ENCODE measurements at places on chromosomes 2 and 18. TPM values are rescaled to one million over a fixed set of nuclear protein-coding genes. Genes with fewer than 3 reads are reported as not detected.

The PLCL1 gene
- 93.3 TPM for total RNA-seq

The CYRIA gene
- 3.9 TPM for total RNA-seq

The SERPINB4 gene
- not detected for total RNA-seq

The CD226 gene
- 0.94 TPM for total RNA-seq

The VAMP5 gene
- total RNA-seq, result 56.3 TPM

The RBM44 gene
- 0.38 TPM for total RNA-seq

The PLEK gene
- 4.7 TPM for total RNA-seq

The AQP12B gene
- total RNA-seq, result not detected

The DNER gene
- total RNA-seq, result 2.3 TPM

The ST6GAL2 gene
- not detected for total RNA-seq

The SLC16A14 gene
- total RNA-seq, result 3.0 TPM

The MAP3K19 gene
- total RNA-seq, result not detected

The CD8B2 gene
- total RNA-seq, result not detected

The KCNIP3 gene
- 8.4 TPM for total RNA-seq

The NDUFS1 gene
- 484 TPM for total RNA-seq

The PLEKHH2 gene
- 1.2 TPM for total RNA-seq

DNA sequence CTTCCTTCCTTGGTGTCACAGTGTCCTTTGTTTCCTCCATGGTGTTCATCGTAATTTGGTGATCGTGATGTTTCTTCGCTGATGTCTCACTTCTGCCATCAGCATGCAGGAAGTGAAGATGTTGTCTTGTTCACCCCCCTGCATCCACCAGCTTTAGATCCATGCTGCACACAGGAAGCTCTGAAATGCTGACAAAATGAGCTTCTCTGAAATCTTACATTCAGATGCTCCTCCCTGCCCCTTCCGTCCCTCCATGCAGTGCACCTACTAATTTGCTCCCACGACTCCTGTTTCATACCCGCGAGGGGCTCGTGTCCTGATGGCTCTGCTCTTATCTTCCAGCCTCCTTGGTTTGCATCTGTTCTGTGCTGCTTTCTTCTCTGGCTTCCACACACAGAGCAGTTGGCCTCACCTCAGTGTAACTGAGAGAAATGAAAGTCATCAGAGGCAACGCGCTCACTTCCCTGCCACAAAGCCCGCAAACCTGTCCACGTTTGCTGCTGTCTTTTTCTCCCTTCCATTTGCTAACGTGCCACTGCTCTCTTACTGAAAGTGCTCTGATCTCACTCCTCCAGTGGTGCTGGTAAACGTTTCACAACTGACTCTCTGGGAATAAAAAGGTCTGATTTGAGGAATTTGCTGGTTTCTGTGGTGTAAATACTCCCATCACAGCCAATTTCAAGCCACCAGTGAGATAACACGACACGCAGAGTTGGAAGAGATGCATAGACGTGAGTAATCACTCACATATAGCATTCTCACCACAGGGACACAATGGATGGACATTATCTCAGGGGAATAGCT lies 41.0 kb upstream of the MGAT4A start:
- DNase-seq, result no peak

GRCh38 chr2:241482126-241482955 lies 26.0 kb downstream of the STK25 start:
- DNase-seq, result no peak

DNA sequence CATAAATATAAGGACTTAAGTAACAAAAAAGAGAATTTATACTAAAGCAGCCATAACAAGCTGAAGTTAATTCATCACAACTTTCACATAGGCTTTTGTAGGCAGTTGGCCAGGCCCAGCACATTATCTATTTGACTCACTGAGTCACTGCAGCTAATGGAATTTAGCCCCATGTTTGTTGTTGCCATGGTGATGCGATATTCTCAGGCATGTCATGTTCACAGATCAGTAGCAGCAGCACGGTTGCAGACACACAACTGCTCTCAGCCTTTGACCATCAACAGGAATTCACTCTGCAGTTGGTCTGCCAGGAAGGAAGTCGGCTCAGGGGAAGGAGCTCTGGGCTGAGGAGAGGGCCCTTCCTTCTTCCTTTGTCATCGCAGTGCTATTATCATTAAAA lies 639.8 kb downstream of the TMEM182 start:
- DNase-seq, result no peak

DNA sequence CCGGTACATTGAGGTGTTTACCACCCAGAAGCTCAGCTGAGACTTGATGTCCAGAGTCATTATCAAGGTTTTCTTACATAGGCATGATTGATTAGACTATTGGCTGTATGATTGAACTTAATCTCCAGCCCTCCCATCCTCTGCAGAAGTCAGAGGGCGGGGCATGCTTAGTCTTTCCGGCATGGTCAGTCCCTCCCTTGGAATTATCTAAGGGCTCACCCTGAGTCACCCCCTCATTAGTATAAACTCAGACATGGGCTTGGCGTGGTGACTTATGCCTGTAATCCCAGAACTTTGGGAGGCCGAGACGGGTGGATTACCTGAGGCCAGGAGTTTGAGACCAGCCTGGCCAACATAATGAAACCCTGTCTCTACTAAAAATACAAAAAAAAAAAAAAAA lies 243.9 kb downstream of the VAPA start:
- no peak for DNase-seq

DNA sequence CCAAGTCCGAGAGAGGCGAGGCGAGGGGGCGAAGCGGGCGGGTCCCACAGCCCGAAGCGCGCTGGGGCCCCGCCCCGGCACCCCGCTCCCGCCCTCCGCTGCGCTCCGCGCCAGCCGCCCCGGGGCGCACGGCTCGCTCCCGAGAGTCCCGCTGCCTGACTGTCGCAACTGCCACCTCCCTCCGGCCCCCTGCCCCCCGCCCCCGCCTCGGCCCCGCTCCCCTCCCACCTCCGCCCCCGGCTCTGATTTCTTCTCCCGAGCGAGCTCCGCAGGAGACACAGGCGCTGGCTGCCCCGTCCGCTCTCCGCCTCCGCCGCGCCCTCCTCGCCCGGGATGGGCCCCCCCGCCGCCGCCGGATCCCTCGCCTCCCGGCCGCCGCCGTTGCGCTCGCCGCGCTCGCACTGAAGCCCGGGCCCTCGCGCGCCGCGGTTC lies at the start of gene WNT6:
TSS of gene WNT6 (plus strand) at position 250 of the 432 bp plus-strand sequence. CDS start 233 bp downstream, outside the sequence.
- DNase-seq, result no peak

- DNase-seq, result no peak
These were observed 357.9 kb downstream of the PLCL1 start for GRCh38 chr2:198162276-198162675.

GRCh38 chr2:15311201-15311907 lies 249.8 kb downstream of the NBAS start:
- no peak for DNase-seq

GRCh38 chr2:235268535-235268934 lies 225.3 kb upstream of the AGAP1 start:
- DNase-seq, result no peak

- no peak for DNase-seq
These were observed 52.1 kb downstream of the COPS8 start for GRCh38 chr2:237137626-237138323.

- DNase-seq, result no peak
These were observed 25.4 kb downstream of the UXS1 start for GRCh38 chr2:106168657-106169056.

DNA sequence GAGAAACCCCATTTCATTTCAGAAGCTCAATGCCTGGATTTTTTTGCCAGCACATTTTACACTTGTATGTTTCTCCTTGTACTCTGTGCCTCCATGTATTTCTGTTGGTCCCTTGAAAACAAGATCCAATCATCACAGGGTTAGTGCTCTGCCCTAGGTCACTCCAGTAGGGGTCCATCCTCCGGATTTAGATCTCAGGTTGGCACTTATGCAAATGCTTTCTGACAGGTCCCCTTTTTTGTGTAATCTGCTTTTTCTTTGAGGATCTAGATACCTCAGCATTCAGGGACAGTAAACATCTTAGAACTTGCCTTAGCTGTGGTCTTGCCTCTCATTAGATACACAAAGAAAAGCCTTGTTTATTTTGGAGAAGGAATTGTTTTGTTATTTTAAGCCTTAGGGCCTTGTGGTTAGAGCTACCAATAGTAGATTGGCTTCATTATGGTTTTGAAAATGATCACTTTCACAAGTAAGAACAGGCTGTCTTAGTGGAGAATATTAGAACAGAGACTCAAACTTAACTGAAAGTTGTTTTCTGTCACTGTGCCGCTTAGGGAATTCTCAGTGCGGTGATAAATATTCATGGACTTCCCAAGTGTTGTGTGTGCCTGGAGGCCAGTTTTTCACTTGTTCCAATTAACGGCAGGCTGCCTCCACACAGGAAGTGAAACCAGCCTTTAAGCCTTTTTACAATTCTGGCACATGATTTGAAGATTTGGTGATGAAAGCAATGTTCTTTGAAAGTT lies 7.8 kb downstream of the MERTK start:
- no peak for DNase-seq

GRCh38 chr2:204152616-204153015 lies 216.1 kb downstream of the ICOS start:
- DNase-seq, result no peak

DNA sequence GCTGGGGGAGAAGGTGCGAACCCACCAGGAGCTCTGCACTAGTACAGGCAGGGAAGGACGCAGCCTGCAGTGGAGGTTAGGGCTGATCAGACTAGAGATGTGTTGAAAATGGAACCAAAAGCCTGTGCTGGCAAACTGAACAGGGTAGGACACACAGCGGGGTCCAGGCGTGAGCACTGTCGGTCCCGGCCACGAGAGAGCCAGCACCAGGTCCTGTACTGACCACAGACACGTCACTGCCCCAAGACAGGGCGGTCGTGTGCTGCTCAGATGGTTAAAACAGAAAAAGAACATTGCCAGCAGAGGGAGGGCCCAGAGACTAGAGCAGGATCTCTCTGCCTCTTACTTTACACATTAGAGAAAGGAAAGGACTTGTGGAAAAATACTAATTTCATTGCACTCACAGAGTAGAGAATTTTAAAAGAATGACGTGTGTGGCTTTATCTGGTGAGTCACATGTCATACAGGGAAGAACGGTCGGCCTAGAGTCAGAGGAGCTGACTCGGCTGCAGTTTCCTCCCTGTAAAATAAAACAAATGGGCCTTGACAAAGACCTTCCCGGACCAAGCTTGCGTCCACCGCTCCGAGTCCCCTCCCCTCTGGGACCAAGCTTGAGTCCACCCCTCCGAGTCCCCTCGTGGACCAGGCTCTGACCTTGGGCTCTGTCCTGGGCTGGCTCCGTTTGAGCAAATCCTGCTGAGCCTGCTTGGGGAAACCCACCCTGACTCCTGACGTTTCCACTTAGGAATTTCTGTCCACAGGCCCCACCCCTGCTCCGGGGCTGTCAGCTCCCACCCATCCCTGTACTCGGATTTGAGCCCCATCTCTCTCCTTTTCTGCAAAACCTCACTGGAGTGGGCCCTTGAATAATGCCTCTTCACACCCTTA lies 16.7 kb upstream of the ADI1 start:
- DNase-seq, result peak; percentile 76

DNA sequence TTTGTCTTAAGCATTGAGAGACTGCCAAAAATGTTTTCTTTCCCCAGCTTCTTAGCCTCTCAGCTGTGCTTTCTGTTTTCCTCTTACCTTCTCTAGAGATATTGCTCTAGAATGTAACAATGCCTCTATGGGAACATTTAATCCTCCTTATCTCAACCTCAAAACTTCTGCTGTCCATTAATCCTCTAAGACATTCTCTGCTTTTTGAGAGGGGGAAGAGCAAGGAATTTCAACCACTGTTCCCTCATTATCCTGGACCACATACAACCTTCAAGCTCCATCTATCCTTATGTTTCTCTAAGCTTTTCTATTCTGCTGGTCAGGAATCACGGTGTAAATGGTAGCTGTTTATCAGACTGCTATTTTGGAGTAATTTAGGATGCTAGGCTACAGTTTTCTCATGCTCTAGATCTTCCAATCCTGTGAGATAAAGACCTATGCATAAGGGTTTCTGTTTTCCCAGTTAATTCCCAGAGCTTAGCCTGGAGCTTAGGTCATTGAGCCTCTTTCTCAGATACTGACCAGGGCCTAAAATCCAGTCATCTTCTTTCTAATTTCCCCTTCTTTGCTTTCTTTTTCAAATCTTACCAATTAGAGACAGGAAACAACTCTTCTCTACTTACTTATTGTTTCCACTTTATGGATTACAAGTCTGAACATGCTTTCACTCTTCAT lies 282.0 kb downstream of the CALCRL start:
- no peak for DNase-seq

DNA sequence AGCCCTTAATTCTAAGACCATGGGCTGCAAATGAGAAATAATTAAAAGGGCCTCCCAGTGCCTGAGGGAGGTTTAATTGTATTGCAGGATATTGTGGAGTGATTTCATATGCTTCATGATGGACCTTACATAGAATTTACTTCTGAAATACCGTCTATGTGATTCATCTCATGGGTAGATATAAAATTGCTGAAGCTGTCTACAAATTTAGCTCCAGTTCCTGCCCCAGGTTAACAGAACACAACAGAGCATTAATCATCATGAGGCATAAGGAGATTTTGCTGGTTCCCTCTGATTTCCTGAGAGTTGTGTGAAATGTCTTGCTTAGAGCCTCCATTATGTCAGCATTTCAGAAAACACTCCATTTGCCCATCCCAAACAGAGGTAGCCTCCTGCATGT lies 770 bp downstream of the UPP2 start:
- DNase-seq, result no peak

- no peak for DNase-seq
These were observed 13.6 kb upstream of the THADA start for GRCh38 chr2:43609290-43609918.

DNA sequence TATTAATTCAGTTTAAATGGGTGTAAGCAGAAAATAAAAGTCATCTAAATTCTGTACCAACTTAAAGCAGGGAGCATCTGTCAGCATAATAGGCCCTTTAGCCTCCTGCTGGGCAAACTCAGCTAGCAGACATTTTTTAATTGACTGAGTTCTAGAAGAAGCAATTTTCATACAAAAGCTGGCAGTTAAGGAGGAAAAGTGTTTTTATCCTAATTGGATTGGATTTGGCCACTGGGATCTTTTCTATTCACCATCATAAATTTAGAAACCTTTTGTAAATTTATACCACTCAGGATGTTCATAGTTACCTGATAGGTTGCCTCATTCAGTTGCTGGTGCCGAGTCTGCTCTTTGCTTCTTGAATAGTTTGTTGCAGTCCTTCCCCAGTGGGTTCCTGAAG lies 262.7 kb upstream of the FSIP2 start:
- DNase-seq, result no peak

GRCh38 chr18:31746396-31746795 lies 14.3 kb downstream of the SLC25A52 start:
- no peak for DNase-seq

- no peak for DNase-seq
These were observed 197.2 kb downstream of the LDLRAD4 start for GRCh38 chr18:13415736-13416135.

Data from Right ventricle myocardium superior (tissue), 1 donor.